ENCODE measurements at places on chromosomes 1 and 21. TPM values are rescaled to one million over a fixed set of nuclear protein-coding genes. Genes with fewer than 3 reads are reported as not detected.

The RALGPS2 gene
- 18.0 TPM for total RNA-seq

The TMEM54 gene
- total RNA-seq: 46.5 TPM

The HRNR gene
- total RNA-seq: not detected

The SV2A gene
- total RNA-seq: 0.09 TPM

The SLC25A34 gene
- 0.48 TPM for total RNA-seq

The USH2A gene
- not detected for total RNA-seq

The LCE2A gene
- total RNA-seq: not detected

The ARMH1 gene
- total RNA-seq: 0.65 TPM

The OR2T2 gene
- not detected for total RNA-seq

The TRIM17 gene
- not detected for total RNA-seq

The CYP2J2 gene
- not detected for total RNA-seq

The AMY2A gene
- not detected for total RNA-seq

The PGLYRP4 gene
- total RNA-seq: not detected

The SLC25A44 gene
- 24.5 TPM for total RNA-seq

The GPR52 gene
- total RNA-seq: not detected

The ARHGAP29 gene
- total RNA-seq: 15.4 TPM

The GPR137B gene
- total RNA-seq: 17.1 TPM

The ZSWIM5 gene
- total RNA-seq: 0.53 TPM

The TNFRSF4 gene
- not detected for total RNA-seq

The WDR64 gene
- not detected for total RNA-seq

The RGS5 gene
- total RNA-seq: 1.2 TPM

The GBP1 gene
- 0.22 TPM for total RNA-seq

The IPP gene
- 2.3 TPM for total RNA-seq

The IL22RA1 gene
- total RNA-seq: 7.3 TPM

The CEP104 gene
- 15.0 TPM for total RNA-seq

The EVA1C gene
- 44.3 TPM for total RNA-seq

The TSACC gene
- total RNA-seq: 3.2 TPM

The C1orf141 gene
- total RNA-seq: not detected

The CLEC20A gene
- not detected for total RNA-seq

The RXFP4 gene
- not detected for total RNA-seq

The APOBEC4 gene
- total RNA-seq: not detected

The CD84 gene
- total RNA-seq: not detected

The ELAPOR1 gene
- 0.38 TPM for total RNA-seq

The URB1 gene
- 12.1 TPM for total RNA-seq

The GPR161 gene
- 9.9 TPM for total RNA-seq

The UBXN10 gene
- total RNA-seq: not detected

The CA6 gene
- total RNA-seq: not detected

The ITGB2 gene
- 1.0 TPM for total RNA-seq

The CATSPER4 gene
- total RNA-seq: not detected

The ADAMTS1 gene
- 0.15 TPM for total RNA-seq

The STIL gene
- 10.3 TPM for total RNA-seq

The SPATA6 gene
- total RNA-seq: 1.9 TPM

The CENPF gene
- total RNA-seq: 87.6 TPM

The F13B gene
- total RNA-seq: not detected

The OR2M3 gene
- not detected for total RNA-seq

The RGSL1 gene
- not detected for total RNA-seq

The EPHA10 gene
- total RNA-seq: 0.87 TPM

The MT1HL1 gene
- not detected for total RNA-seq

The UBQLN4 gene
- 43.9 TPM for total RNA-seq

The ADGRL4 gene
- not detected for total RNA-seq

The PRPF38A gene
- total RNA-seq: 19.2 TPM

The GPA33 gene
- total RNA-seq: not detected
